Caudate nucleus (tissue), 63 donors: ENCODE measurements at places on chromosomes 12 and 14.
A peak's percentile ranks its signal among the peaks of the same experiment; 100 is the strongest.

DNA sequence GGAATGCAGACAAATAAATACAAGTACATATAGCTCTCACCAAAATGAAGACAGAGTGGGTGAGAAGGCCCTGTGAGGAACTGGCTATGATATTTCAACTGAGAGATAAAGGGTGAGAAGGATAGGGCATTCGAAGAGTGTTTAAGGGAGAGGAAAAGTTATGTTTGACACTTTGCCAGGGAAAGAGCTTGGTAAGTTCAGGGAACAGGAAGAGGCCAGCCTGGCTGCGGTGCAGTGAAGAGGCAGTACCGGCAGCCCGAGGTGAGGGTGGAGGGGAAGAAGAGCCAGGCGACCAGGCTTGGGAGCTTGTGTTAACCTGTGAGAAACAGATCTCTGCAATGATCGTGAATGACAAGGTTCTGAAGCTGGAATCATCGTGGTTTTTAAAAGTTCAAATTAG is 84.7 kb upstream of the RFX4 start:
- no peak for DNase-seq

DNA sequence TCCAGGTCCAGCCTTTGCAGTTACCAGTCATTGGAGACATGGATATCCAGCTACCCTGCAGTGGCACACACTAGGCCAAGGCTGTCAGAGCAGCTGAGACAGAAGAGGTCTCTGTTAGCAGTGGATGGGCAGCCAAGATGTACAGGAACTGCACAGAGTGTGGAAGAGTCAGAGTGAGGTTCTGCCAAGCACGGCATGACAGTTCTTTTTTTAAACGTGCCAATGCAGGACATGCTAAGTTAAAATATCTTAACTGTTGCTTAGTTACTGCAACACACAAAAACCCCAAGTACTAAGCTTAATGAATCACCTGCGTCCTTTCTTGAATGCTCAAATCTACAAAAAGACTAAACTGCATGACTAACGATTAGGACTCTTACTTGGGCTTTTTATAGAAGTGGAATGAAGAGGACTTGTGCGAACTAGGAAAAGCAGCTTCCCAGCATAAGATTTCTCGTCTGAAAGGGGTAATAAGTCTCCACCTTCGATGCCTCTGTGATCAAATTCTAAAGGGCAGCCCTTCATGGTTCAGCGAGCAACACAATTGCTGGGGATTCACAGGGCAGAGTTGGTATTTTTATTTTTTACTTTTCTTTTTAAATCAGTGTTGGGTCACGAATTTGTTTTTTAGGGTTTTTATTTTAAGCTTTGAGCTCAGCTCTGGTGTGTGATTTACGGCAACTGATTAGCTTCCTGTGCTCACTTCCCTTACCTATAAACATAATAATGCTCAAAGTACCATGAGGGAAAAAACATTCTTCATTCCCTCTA is 20.6 kb downstream of the MAPK1IP1L start:
- peak; percentile 3 for DNase-seq

DNA sequence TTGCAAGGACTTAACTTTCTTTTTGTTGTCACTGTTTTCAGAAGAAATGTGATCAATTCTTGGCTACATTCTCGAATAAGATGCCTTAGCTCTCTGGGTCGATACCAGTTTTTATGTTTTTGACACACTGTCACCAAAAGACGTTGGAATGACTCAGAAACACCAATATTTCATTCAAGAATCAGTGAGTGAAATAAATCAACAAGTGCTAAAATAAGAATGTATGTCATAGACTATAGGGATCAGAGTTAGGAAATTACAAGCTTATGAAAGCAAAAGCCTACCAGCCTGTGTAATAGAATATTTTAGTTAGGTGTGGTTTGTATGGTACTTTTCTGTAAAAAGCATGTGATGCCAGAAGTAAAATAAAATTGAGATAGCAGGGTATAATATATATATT is 17.8 kb downstream of the PPHLN1 start:
- DNase-seq, result no peak

DNA sequence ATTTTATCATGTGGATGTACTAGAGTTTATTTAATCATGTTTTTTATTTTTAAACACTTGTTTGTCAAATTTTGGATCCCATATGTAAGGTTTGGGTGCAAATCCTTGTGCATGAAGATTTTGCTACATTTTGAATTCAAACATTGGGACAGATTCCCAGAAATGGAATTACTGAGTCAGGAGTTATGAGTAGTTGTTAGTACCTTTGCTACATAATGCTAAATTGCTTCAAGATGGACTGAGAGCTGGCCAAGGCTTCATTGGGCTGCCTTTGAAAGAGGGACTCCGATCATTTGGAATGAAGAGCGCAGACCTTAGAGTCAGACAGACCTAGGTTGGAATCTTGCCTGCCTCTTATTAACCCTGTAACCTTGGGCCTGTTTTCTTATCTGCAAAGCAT is 154.9 kb upstream of the PWP1 start:
- no peak for DNase-seq

- DNase-seq, result no peak
Measured at GRCh38 chr14:91374287-91374878, 43.2 kb downstream of the CCDC88C start.

DNA sequence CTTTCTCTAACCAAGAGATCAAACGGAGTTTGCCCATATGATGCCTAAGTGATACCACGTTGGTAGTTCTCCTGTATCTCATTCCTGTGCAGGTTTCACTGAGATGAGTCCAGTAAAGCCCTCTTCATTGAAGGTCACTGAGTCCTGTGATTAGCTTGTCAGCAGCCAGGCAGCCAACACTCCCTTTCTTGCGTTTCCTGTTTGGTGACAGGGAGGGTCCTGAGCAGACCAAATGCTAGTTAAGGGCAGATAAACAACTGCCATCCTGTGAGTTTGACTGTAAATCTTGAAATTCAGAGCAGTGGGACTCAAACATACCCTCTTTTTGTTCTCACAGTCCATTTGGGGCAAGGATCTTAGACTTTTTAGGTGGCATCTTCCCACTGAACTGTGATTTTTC is 39.4 kb downstream of the ZNF641 start:
- DNase-seq, result no peak

GRCh38 chr12:106010741-106011140 is 128.0 kb downstream of the NUAK1 start:
- no peak for DNase-seq

DNA sequence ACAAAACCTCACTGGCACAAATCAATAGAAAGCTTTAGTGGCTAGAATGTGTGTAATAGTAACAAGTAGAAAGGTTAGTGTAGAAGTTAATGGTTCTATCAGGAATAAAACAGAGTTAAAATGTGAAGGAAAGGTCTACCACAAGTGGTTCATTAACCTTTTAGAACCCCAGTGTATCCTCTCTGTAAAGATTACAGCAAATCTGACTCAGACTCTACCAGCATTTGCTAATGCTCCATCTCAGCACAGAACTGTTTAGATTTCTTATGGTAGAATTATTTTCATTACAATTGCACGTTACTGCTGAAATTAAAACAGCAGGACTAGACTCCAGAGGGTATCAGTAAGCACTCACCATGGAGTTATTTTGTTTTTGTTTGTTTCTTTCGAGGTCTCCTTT is 609.0 kb upstream of the LMO3 start:
- DNase-seq, result no peak

- no peak for DNase-seq
Measured at GRCh38 chr14:32707742-32708500, 230.8 kb upstream of the NPAS3 start.

DNA sequence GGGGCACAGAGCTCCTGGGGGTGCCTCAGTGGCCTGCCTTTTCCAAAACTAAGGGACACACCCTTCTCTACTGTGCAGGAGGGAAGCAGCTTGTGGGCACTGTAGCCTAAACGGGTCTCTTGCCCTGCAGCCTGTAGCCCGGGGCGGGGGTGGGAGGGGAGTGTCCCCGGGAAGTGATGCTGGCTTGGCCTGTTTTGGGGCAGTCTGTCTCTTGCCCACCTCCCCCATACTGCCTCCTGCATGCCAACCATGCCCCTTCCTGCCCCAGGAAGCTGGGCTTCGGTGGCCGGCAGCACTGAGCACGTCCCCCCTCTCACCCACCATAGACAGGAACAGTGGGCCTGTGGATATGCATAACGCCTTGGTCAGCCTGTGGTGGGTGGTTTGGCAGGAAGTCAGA is 43.4 kb downstream of the PRIMA1 start:
- DNase-seq, result no peak

DNA sequence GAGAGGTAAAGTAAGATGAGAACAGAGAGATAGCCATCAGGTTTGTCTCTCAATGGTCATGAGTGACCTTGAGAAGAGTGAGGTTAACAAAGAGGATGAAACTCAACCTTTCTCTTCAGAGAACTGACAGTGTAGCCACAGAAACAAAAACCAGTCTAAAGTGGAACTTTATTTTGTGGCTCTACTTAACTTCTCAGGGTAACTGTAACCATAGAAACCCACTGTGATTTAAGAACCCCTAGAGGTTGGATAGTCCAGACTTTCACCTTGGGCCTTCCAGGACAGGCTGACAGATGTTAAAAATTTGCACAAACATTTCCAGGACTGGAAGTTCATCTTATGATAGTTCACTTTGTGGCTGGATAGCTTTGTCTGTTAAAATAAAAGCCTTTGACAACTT is 48.5 kb downstream of the ATP23 start:
- no peak for DNase-seq

DNA sequence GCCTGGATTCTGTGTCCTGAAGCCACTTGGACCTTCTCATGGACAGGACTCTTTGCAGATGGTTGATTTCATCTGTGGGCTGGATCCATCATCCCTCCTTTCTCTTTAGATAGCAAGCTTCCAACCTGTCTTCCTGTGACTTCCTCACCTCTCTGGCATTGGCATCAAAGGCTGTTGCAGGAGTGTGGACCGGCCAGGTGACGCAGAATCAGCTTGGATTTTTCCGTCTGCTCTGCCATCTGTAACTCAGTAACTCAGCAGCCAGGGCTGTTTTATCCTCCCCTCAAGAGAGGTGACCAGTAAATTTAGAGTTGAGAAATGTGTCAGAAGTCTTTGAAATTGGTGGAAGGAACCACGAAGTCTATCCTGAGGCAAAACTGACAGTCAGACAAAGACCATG is 701.7 kb upstream of the TMEM132C start:
- peak; percentile 58 for DNase-seq

- DNase-seq, result no peak
Measured at GRCh38 chr14:63277591-63278183, 41.0 kb downstream of the GPHB5 start.
